ENCODE measurements at places on chromosomes 12 and 14. TPM values are rescaled to one million over a fixed set of nuclear protein-coding genes. Genes with fewer than 3 reads are reported as not detected.

Gene ATP5F1B
- polyA plus RNA-seq, result 1,192 TPM

Gene KRT4
- polyA plus RNA-seq, result 0.47 TPM

Gene PLEKHG7
- 0.68 TPM for polyA plus RNA-seq

DNA sequence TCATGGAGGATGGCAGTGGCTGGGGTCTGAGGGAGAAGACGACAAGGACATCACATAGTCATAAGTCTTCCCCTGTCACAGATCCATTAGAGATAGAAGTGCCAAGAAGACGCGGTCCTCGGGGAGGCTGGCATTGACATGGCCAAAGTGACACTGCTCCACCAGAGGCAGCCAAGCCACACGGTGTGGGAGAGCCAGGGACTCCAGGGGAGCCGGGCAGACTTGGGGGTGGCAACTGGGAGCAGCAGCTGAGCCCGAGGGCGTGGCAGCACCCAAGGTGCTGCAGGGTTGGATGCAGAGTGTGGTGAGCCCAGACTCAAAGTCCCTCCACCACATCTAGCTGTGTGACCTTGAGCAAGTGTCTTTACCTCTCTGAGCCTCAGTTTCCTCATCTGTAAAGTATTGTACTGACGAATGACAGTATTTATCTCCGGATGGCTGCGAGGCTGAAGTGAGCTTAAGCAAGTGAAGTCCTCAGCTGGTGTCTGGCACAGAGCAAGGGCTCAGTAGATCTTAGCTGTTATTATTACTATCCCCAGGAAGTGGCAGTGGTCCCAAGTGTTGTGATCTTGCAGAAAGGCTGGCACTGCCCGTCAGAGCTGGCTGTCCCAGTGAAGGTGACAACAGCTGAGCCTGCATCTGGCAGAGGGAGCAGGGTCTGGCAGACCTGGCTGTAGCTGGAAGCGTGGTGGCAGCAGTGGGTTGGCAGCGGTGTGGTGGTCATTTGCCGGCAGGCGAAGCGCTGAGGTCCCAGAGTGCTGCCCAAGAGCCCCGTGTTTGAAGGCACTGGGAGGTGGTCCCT lies 54.9 kb downstream of the ZNF664 start:
- no peak for DNase-seq

- no peak for DNase-seq
Measured at GRCh38 chr12:10783252-10783651, 19.2 kb downstream of the TAS2R7 start.

- no peak for DNase-seq
Measured at GRCh38 chr14:31090883-31091764, 64.9 kb upstream of the STRN3 start.

GRCh38 chr12:30622509-30622908 lies 73.2 kb downstream of the IPO8 start:
- DNase-seq, result no peak

DNA sequence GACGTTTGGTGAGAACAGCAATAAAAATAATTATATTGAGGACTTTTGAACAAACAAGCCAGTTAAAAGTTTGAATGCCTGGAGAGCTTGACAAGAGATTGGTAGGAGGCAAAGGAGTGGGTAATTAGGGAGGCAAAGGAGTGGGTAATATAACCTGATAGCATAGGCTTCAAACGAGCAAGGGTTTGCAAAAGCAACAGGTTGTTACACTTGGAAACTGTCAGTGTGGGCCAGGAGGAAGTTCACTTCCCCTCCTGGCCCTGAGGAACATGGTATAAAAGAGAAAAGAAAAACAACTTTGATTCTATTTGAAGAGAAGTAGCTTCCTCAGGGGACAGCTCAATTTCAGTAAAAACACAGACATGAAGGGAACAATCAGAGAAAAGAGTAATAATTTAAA lies 121.7 kb downstream of the CCER1 start:
- DNase-seq, result peak; percentile 26

GRCh38 chr14:71591929-71592328 lies 340.3 kb upstream of the RGS6 start:
- no peak for DNase-seq

GRCh38 chr12:10455766-10456165 lies 2.6 kb upstream of the KLRC1 start:
- no peak for DNase-seq

GRCh38 chr12:89390802-89391673 lies 38.7 kb upstream of the DUSP6 start:
- no peak for DNase-seq

GRCh38 chr14:67814821-67815220 lies 1.6 kb downstream of the ZFYVE26 start:
- DNase-seq, result no peak

DNA sequence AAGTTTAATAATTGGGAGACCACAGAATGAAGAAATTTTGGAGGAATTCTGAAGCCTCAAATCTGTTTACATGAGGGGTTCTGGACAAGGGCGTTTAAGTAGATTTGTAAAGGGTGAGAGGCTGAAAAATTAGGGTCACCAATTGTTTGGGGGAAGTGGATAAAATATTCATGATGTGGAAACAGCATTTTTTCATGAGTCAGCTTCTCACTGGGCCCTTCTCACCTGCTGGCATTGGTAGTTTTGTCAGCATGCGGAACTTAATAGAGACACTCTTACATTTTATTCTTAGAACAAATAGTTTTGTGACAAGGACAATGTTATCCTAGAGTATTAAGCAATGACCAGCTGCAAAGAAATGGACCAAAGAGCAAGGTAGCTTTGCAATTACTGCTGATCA lies 634.4 kb downstream of the LRFN5 start:
- DNase-seq, result no peak

DNA sequence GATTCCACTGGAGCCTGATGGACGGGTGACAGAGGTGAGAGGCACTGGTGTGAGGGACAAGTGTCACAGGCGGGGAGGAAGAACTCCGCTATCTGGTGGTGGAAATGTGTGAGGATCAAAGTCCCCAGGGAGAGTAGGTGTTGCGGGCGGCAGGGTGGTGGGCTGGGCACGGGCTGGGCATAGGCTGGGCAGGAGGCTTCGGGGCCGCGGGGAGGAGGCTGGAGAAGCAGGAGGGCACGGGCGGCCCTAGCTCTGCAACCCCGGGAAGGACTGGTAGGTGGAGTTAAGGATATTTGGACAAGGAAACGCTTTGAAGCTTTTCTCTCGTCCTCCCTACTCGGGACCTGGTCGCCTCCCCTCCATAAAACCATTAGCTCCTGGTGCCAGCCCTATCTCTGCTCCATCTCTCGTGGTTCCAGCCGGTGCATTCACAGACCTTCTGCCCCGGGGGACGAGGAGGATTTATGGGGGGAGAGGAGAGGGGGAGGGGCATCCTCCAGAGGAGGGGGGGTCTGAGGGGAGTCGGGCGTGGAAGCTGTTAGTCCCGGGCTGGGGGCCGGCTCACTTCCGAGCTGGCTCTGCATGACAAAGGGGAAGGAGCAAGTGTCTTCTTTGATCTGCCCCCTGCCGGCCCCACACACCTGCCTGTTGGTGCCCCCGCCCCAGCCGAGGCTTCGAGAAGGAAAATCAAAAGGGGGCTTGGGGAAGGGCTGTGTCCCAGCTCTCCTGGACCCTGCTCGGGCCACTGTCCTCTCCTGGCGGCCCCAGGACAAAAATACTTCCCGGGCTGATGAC lies 504 bp downstream of the WNT5B start:
- DNase-seq, result peak; percentile 39

DNA sequence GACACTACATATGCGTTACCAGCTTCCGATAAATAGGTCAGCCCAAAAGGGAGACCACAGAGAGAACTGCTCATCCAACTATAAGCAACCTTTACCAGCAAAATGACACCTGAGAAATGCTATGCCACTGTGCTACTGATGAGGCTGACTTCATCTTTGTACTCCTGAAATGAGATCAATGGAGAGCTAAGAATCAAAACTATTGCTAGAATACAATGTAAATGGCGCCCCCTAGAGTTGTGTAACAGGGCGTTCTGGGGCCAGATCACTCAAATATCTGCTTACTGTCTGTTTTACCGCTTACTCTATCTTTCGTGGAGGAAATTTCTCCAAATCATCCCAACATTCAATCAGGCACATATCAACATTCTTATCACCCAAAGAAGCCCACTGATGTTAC lies 4.6 kb downstream of the ZNF384 start:
- no peak for DNase-seq

DNA sequence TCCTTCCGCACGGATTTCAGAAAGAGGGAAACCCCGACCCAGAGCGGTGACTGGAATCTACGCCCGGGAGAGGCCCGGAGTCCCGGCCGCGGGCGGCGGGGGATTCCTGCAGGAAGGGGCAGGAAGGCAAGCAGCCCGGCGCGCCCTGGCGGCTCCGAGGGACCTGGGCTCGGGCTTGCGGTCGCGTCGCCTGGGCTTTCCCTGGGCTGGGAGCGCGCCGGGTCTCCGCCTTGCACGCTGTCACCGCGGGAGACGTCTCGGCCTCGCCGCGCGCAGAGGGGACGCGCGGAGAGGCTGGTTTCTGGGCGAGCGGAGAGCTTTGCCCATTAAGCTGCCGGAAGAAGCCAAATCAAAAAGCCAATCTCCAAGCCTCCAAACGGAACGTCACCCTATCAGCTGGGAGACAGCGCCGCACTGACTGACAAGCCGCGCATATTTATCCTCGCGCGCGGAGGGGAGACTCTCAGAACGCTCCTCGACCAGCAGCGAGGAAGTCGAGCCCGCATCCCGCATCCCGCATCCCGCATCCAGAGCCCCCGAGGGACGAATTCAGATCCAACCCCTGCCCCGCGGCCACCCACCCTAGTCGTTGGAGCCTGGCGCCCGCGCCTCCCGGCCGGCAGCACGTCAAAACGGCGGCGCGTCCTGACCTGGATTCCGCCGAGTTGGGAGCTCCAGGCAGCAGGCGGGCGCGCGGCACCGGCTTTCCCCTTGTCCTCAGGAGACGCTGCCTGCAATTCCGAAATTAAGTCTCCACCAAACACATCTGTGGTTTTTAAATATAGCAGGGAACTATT lies at the start of gene SLC8A3:
SLC8A3 (minus strand) TSS at position 293 of the 797 bp plus-strand sequence. CDS start 20,529 bp downstream, outside the sequence.
- DNase-seq, result no peak

DNA sequence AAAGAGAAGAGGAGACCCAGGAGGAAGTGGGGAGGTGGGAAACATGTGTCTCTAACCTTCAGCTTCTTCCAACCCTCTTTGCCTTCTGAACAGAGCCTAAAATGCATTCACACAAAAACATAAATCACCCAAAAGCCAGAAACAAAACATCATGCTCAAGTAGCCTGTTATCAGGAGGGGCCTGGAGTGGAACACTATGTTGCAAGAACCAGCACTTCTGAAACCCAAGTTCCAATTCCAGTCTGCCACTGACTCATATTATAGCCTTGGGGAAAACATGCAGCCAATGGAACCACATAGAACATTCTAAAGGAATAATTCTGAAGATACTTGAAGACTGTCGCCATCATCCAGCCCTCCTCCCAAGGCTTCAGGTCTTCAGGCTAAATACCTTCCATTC lies 169.8 kb upstream of the PLXNC1 start:
- DNase-seq, result no peak

GRCh38 chr12:31517994-31518393 lies 72.9 kb downstream of the DENND5B start:
- no peak for DNase-seq

DNA sequence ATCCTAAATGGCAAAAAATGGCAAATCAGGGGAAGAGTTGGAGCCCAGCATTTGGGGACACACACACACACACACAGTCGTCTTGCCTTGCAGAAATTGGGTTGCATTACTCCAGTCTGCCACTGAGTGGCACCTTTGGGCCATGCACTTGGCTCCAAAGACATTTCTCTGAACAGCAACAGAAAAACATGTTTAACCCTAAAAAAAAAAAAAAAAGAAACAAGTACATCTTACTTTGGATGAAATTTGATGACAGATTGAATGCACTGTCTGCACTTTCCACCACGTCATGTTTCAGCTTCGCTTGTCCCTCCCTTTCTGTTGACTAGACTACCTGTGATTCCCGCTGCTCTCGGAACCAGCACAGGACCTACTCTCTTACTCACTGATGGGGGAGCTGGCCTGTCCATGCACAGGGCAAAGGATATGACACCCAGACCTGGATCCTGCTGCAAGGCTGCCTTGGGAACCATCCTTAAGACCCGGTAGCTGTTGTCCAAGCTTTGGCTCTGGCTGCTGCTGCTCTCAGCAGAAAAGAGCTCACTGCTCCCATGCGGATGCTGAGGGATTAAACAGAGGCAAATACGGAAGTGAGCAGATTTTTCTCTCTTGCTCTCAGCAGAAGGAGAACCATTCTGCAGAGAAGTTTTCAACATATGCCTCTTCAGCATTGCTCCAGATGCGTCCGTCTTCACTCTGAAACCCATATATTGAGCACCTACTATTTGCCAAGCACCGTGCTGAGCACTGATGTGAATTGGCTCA lies 376.8 kb downstream of the DPF3 start:
- peak; percentile 81 for DNase-seq

GRCh38 chr14:92585981-92586937 lies 72.7 kb downstream of the RIN3 start:
- no peak for DNase-seq

DNA sequence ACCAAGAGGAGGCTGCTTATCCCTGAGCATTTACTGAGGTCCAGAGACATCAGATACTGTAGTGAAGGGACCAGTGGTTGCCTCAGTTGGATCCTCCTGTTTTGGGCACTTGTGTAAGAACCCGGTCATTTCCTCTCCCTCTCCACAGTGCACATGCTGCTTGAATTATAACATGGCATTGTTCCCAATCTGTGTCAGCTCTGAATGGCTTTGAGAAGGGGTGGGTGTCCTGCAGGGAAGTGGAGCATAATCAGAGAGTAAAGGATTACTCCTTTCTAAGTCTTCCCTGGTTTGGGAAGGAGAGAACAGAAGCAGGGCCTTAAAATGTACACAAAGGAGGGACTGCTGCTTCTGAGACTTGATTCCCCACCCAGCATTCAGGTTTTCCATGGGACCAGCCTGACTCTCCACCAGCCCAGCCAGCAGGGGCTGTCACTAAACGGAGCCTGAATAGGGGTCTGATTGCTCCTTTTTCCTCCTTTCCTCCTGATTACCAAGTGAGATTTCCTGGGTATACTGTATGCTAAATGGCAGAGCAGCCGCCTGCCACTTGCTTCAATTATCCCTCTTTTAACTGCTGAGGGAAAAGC lies 78.4 kb downstream of the NRXN3 start:
- no peak for DNase-seq

- DNase-seq, result no peak
Measured at GRCh38 chr12:43079476-43079875, 472.5 kb downstream of the ADAMTS20 start.

DNA sequence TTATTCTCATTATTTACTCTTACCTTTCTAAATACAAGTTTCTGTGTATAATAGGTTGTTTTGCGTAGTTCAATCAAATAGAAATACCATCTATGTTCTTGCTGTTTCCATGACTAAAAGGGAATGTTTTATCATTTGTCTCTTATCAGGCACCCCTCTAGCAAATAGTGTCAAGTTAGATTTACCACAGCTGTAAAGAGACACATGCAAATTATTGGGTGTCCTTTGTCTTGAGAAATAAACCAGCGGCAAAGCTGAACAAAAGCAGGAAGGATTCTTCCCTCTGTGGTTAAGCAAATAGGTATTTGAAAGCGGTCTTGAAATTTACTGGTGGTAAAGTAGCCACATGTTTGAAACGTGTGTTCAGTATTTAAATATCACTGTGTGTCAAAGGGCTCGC lies 405.9 kb downstream of the TMTC2 start:
- DNase-seq, result no peak

DNA sequence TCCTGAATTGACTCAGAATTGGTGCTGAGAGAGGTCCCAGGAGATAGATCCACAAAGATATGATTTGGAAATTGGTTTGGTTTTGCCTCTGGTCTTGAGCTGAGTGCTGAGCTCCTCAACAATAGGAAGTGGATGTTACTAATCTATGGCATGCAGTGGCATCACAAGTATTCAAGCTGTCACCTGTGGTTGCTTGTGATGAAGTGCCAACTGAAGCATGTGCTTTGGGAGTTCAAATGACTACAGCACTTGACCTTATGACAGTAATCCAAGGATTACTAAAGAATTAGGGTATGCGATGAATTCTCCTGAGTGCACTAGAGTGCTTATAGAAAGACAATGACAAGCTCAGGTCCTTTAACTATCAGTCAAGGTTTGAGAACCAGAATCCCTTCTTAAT lies 406.2 kb downstream of the NOVA1 start:
- DNase-seq, result no peak

All from left kidney (tissue), 8 donors.